Stimulated activated CD8-positive, alpha-beta memory T cell treated with anti-CD3 and anti-CD28 coated beads, Interleukin-15, amount 100 ng/mL, for 24 hours (primary cell): ENCODE measurements at places on chromosomes 11 and 22.

DNA sequence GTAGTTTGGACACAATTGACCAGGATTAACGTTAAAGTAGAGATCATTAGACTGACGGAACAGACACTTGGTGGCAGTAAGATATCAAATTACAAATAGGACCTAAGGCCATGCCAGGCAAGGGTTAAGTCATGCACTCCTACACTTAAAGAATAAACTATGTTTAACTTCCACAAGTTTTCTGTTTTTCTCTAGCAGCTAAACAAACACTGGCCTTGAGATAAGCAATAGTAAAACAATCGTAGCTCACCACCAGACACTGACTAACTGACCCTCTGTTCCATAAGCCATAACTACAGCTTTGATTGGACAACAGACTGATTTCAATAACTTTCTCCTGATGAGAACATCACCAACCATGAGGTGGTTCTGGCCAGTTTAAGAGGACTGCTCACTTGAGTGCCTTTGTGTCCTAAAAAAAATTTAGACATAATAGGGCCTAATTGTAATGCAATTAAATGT is 2.0 kb upstream of the CEP126 start:
- DNase-seq = no peak

DNA sequence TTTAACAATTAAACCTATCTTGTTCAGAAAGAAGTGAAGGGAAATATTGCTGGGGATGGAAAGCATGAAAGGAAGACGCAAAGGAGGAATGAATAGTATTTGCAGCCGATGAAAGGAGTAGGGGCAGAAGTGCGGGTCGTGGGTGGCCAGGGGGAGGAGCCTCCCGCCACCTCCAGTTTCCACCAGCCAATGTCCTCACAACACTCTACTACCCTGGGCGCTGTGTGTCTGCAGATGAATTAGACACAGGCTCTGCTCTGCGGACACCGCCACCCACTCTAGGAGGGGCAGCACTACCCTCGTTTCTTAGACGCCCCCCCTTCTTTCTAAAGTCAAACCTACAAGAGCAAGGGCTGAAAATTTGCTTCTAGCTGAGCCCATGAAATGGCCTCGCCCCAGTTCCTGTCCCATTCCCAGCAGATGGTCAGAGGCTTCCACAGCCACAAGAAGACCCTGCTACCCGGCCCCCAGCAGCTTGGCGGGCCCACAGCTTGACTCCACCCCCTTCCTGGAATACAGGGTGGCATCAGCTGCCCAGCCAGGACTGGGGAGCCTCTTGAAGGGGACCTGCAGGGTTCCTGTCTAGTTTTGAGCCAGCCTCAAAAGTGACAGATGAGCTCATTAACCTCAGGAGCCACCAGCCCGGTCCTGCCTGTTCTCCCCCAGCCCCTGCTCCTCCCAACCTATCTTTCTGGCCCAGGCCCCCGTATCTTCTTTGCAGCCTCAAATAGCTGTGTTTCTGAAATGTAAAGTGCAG is 268.1 kb downstream of the BUD13 start:
- DNase-seq = no peak

DNA sequence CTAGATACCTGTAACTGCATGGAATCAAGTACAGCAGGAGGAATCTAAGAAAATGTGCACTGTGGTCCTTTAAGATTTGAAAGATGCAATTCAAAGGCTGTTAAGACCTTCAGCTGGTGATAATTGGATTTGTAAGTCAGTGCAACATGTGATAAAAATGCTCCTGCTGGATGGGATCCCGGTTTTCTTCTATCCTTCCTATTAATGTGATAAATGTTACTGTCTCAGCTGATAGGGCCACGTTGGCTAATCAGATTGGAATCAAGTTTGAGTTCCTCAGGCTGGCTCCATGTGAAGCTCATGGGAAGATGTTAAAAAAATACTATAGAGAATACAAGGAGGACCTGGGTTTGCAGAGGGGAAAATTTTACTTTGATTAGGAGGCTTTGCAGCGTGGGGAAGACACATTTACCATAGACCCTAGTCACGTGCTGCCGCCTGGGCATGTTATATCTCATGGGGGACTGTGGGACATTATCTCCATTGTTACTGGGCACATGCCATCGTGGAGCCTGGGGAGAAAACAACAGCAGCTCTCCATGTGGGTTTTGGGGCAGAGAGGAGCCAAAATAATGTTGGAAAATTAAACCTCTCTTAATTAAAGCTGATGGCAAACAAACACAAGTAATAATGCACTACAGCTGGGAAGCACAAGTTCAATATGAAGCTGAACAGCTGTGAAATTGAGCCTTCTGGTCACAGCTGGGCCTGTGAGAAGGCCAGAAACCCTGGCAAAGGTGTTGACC is 652.5 kb downstream of the NTM start:
- DNase-seq = no peak

- no peak for DNase-seq
Measured at GRCh38 chr22:48711031-48711431, 1116.6 kb downstream of the BRD1 start.

DNA sequence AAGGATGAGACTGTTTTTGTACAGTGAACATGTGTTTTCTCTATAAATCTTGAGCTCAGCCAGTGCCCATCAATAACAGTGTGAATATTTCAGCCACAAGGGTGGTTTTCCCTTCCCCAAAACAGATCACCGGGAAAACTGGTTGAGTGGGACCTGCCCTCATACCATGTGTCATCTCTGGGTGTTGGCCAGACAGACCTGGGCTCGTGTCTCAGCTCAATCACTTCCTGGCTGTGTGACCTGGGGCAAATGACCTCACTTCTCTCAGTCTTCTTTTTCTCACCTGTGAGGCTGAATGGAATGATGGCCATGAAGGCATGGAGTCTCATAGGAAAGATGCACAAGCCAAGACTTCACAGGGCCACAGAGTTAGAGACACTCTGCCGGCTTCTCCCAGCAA is 74.7 kb downstream of the COMMD9 start:
- DNase-seq = no peak

DNA sequence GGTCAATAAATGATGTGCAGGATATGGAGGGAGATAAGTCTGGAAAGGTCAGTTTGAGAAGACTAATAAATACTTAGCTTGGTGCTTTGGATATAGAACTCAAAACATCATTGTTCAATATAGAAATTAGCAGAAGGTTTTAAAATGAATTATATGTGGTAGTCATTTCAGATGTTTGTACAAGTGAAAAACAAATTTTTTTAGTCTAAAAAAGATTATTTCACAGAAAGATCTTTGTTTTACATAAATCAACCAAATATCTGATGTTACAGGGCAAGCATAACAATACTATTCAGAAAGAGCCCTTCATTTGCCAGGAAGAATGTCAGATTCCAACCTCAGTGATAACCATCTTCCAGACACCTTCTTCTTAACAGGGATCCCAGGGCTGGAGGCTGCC is at the start of gene OR52D1:
TSS of gene OR52D1 (plus strand) at position 301 of the 400 bp plus-strand sequence. CDS start at position 323, 22 bp downstream.
- DNase-seq = no peak

- DNase-seq = no peak
Measured at GRCh38 chr11:67006029-67006884, 16.7 kb upstream of the SYT12 start.

DNA sequence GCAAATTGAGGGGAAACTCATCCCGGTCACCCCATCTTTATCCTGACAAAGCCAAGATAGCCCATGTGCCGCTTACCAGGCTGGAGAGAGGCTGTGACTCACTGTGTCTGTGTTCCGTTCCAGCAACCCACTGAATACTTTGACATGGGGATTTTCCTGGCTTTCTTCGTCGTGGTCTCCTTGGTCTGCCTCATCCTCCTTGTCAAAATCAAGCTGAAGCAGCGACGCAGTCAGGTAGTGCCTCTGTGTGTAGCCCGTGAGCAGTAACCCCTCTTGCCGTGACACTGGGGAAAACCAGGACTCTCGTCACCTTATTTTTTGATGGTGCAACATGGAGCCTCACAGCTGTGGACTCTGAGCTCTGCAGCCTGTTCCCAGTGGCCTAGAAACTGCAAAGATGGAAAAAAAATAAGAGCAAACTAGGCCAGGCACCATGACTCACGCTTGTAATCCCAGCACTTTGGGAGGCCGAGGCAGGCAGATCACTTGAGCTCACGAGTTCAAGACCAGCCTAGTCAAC is 16.9 kb downstream of the C22orf31 start:
- DNase-seq = no peak

- DNase-seq = no peak
Measured at GRCh38 chr22:39988386-39989114, 6.2 kb upstream of the FAM83F start.

DNA sequence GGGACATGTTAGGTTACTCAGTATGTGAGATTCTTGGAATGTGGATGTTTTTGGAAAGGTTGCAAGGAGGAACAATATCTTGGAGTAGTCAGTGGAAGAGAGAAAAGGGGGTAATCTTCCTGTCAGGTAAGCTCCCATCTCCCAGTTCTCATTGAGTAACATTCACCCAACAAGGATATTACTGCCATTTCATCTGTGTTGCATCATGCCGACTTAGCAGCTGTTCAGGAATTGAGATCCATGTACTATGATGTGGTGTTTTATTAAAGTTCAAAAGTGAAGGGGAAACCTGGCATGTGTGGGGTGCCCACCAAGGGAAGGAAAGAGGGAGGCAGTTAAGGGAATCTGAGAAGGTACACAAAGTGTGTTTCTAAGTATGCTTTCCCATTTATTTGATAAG is 58.4 kb upstream of the RASSF10 start:
- DNase-seq = no peak

DNA sequence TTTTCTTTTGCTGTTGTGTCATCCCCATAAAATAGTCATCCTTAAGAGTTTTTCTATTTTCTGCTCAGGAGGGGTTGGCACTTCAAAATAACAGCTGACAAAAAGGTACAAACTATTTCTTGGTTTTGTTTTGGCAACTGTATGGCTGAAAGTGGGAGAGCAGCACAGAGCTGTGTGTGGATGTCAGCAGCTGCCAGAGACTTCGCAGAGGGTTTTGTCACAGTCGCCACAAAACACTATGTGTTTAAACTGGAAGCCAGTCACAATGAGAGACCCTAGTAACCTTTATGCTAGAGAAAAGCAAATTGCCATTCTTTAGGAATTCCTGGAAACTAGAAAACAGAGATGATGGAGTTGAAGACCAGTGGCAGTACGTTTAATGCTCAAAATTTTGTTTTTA is 189.6 kb upstream of the CCDC90B start:
- DNase-seq = no peak

DNA sequence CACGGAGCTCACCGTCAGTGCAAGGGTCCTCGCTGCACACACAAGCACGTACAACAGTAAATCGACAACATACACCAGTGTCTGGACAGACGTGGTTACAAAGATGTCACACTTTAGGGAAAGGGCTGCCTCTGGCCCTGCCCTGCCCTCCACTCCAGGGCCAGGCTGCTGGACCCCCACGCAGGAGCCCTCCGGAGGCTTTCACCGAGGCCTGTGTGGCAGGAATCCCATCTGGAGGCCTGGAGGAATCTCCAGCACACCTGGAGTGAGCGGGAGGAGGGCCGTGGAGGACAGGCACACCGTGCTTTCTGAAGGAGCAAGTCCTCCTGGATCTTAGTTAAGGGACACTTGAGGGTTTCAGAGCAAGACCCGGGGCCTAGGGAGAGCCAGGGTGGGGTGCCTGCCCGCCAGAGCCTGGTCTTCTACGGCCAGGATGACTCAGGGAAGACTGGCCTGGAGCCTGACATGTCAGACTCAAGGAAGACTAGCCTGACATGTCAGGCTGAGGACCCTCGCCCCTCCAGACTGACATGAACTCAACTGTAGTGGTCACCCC is 2.1 kb upstream of the PIM3 start:
- no peak for DNase-seq

GRCh38 chr11:129785383-129786111 is 30.1 kb upstream of the TMEM45B start:
- DNase-seq = no peak

- no peak for DNase-seq
Measured at GRCh38 chr22:46800102-46800857, 37.8 kb downstream of the TBC1D22A start.
